ENCODE measurements at places on chromosomes 11 and 22.

DNA sequence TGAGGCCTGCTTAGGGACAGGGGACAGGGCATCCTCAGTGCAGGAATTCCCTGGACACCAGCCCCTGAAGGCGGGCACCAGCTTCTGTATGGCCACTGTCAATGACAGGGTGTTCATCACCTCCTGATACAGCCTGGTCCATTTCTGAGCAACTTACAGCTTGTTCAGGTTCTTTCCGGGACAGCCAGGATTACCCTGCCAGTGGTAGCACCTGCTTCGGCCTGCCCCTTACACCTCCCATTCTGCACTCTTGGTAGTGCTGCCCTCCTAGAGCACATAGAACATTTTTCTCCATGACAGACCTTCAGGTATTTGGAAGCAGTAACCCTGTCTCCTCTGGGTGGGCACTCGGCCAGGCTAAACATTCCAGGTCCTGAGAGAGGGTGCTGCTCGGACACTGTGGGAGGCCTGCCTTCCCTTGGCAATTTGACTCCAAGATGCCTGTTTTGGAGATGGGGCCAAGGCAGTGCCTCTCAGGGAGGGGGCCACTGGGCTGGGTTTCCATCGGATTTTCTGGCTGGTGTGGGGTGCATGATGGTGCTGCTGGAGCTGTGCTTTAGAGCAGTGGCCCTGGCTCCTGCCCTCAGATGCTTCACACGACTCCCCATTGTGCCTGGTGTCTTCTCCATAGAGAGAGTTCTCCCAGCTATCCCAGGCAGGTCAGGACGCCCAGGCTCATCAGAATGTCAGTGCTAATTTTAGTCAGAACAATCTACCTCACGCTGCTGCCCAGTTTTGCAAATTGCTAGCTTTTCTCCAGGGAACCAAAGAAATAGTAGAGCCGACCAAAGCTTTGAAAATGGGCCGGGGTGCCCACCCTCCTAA is 1.2 kb downstream of the GAL3ST3 start:
- peak overlapping the region; percentile 45 for H3K27ac ChIP-seq
- peak overlapping the region; percentile 31 for H3K4me3 ChIP-seq
- peak; percentile 47 for DNase-seq

DNA sequence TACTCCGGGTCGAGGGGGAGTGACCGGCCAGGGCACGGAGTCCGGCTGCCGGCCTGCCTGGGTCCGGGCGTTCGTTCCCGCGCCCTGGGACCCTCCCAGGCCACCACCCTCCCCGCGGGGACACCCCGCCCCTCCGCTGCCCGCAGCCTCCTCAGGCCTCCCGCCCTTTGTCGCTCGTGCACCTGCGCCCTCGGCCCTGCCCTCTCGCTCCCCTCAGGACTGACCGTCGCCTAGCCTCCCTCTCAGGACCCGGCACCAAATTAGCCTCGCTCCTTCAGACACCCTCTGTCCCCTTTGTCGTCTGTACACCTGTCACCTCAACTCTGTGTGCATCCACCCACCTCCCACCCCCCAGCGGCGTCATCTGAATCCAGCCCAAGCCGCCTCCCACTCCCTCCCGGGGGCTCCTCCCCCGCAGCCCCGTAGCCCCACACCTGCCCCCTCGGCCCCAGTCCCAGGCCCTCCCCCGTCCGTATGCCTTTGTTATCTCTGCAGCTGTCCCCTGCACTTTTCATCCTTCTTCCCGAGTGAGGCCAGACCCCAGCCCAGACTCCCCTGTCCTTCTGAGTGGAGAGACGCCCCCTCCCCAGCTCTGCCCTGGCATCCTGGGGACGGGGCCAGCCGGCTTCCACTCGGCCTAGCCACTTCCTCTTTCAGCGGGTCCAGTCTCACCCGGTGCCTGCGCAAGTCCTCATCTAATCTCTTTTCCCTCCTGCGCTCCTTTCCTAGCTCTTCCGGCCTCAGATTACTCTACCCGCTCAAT is 643 bp downstream of the TIGD3 start:
- H3K36me3 ChIP-seq, result peaks cover 6% of the 10 kb centered on the region
- H3K4me1 ChIP-seq, result peaks cover 17% of the 10 kb centered on the region
- no peaks in the 10 kb centered on the region for H3K27me3 ChIP-seq
- DNase-seq, result no peak
- peak overlapping the region; percentile 67 for H3K4me3 ChIP-seq

DNA sequence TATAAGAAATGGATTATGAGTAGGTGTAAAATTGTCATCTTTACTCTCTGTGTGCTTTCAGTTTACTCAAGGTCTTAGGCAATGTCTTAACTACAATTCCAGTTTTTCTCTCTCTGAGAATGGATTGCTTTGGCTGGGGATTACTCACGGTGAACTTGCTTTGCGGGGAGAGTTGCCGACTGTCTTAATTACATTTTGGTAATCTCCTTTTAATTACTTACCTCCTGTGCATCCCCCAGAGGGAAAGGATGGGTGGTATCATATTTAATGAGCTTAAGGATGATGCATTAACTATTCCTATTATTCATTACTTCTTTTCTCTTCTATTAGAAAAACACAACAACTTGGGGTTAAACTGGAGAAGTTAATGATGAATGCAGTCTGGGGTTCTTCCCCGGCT is 159.4 kb downstream of the MPPED1 start:
- no peak overlapping the region for H3K27ac ChIP-seq
- H3K27me3 ChIP-seq, result peaks cover 42% of the 10 kb centered on the region
- no peak for DNase-seq
- H3K36me3 ChIP-seq, result no peaks in the 10 kb centered on the region

GRCh38 chr11:84965484-84965883 is 661.7 kb downstream of the DLG2 start:
- H3K27me3 ChIP-seq, result peaks cover 16% of the 10 kb centered on the region
- no peak overlapping the region for H3K4me3 ChIP-seq
- no peaks in the 10 kb centered on the region for H3K4me1 ChIP-seq
- no peaks in the 10 kb centered on the region for H3K36me3 ChIP-seq

DNA sequence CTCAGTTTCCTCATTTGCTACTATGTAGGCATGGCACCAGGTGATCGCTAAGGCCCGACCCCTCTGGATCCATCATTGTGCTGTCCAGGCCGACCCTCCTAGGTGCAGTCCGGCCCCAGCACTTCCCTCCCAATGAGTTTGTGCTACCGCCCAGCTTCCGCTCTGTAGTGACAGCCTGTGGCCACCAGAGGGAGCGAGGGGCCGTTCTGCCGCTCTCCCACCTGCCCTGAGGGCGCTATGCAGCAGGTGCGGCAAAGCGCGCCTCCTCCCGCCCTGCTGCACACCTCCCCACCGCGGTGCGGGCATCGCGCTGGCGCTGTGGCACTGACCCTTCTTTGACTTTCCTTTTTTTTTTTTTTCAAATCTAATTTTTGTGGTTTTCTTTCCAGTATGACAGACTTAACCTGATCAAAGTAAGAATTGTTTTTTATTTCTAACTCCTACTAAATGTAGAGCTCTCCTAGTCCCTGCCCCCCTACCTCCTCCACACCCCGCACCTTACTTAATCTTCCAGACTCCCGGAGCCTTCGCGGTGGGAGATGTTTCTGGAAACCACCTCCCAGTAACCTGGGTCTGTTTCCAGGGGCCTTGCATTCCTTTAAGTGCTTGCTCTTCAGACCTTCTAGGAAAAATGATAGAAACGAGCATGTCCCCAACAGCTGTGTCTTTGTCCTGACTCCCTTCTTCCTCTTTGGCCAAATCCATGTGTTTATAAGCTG is 73.7 kb downstream of the SCN3B start:
- H3K27me3 ChIP-seq, result peaks cover 26% of the 10 kb centered on the region
- H3K36me3 ChIP-seq, result no peaks in the 10 kb centered on the region
- no peak overlapping the region for H3K27ac ChIP-seq

GRCh38 chr22:19761725-19762567 is 1.4 kb downstream of the TBX1 start:
- no peak overlapping the region for H3K27ac ChIP-seq
- no peak for DNase-seq
- H3K36me3 ChIP-seq, result no peaks in the 10 kb centered on the region

DNA sequence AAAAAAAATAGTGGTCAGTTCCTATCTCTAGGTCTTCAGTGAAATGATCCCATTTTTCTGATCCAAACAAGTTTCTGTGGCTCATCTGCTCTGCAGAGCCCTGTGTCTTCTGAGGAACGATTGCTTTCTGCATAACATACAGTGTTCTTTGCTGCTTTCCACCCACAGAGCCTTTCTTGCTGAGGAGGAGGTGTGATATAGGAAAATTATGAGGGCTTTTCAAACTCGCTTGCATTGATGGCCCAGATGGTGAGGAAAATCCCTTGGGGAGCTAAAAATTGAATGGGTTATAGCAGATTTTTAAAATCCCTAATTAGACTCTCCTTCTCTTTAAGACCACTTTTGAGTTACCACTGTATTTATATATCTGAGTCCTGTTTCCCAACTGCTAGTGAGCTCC is 31.3 kb downstream of the JAM3 start:
- H3K27me3 ChIP-seq, result no peaks in the 10 kb centered on the region
- no peak overlapping the region for H3K4me3 ChIP-seq
- no peak for DNase-seq

GRCh38 chr22:39623603-39624500 is 53.3 kb downstream of the CACNA1I start:
- no peak overlapping the region for H3K4me3 ChIP-seq
- no peak for DNase-seq
- H3K27me3 ChIP-seq, result peaks cover 13% of the 10 kb centered on the region
- no peaks in the 10 kb centered on the region for H3K36me3 ChIP-seq
- no peak overlapping the region for H3K27ac ChIP-seq

GRCh38 chr22:32745251-32745995 is 56.1 kb upstream of the TIMP3 start:
- peak overlapping the region; percentile 15 for H3K27ac ChIP-seq
- peak overlapping the region; percentile 26 for H3K4me3 ChIP-seq
- no peaks in the 10 kb centered on the region for H3K36me3 ChIP-seq

- H3K4me3 ChIP-seq, result no peak overlapping the region
- H3K27ac ChIP-seq, result no peak overlapping the region
- H3K4me1 ChIP-seq, result peaks cover 10% of the 10 kb centered on the region
- peaks cover 6% of the 10 kb centered on the region for H3K36me3 ChIP-seq
- no peaks in the 10 kb centered on the region for H3K27me3 ChIP-seq
- no peak for DNase-seq
Observed at GRCh38 chr11:85787168-85787567, 23.8 kb downstream of the SYTL2 start.

DNA sequence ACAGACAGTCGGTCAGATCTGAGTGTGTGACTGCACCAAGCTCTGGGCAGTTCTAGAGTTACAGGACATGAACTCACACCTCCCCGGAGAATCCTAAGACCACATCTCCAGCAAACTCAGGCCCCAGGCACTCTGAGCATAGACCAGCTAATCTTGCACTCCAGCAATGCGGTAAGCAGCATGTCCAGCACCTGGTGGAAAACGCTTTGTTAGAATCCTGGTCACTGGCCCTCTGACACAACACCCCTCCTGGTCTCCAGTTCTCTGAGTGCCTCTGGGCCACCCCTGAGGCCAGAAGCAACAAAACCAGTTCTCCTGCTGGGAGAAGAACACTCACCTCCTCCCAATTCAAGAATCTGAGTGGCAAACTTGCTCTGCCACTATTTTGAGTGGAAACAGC is 82.7 kb upstream of the TMEM45B start:
- H3K27ac ChIP-seq, result no peak overlapping the region
- no peak overlapping the region for H3K4me3 ChIP-seq
- peaks cover 6% of the 10 kb centered on the region for H3K4me1 ChIP-seq
- H3K36me3 ChIP-seq, result no peaks in the 10 kb centered on the region
- H3K27me3 ChIP-seq, result peaks cover 48% of the 10 kb centered on the region

DNA sequence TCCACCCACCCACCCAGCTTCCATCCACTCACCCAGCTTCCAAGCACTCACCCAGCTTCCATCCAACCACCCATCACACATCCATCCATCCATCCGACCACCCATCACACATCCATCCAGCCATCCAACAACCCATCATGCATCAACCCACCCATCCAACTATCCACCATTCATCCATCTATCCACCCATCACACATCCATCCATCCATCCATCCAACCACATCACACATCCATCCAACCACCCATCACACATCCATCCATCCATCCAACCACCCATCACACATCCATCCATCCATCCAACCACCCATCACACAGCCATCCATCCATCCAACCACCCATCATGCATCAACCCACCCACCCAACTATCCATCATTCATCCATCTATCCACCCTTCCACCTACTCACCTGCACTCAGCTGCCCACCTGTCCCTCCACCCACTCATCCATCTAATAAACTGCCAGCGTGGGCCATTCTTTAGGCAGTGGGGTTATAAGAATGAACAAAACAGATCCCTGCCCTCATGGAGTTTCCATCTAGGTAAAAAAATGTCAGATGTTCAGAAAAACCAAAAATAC is 88.2 kb downstream of the CELSR1 start:
- no peak overlapping the region for H3K27ac ChIP-seq
- no peaks in the 10 kb centered on the region for H3K27me3 ChIP-seq
- no peak for DNase-seq
- H3K36me3 ChIP-seq, result no peaks in the 10 kb centered on the region
- no peak overlapping the region for H3K4me3 ChIP-seq
- H3K4me1 ChIP-seq, result peaks cover 57% of the 10 kb centered on the region

DNA sequence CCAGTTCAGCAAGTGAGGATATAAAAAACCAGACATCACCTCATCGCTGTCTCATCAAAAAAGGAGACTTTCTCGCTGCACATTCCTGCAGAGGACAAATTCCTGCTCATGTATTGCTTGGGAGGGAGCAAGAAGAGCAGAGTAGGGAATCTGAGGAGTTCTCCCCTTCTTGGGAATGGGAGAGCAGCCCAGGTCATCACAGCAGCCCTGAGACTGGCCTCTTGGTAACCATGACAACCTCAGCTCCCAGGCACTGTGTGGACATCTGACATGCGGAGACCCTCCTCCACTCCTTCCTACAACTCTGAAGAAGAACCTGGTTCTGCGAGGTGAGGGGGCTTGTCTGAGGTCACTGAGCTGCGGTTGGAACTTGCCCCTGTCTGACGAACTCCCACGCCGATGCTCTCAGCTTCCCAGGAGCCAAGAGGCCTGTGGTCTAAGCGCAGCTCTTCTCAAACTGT is 17.9 kb downstream of the RFPL1 start:
- H3K27ac ChIP-seq, result peak overlapping the region; percentile 96
- DNase-seq, result peak; percentile 36
- H3K27me3 ChIP-seq, result no peaks in the 10 kb centered on the region
- H3K36me3 ChIP-seq, result no peaks in the 10 kb centered on the region
- H3K4me1 ChIP-seq, result peaks cover 34% of the 10 kb centered on the region

- no peak overlapping the region for H3K4me3 ChIP-seq
- H3K27me3 ChIP-seq, result no peaks in the 10 kb centered on the region
- no peak overlapping the region for H3K27ac ChIP-seq
- no peaks in the 10 kb centered on the region for H3K36me3 ChIP-seq
Observed at GRCh38 chr11:100630898-100631297, 56.2 kb upstream of the ARHGAP42 start.

GRCh38 chr11:103007521-103007920 is 52.0 kb upstream of the MMP13 start:
- H3K27me3 ChIP-seq, result no peaks in the 10 kb centered on the region
- peaks cover 4% of the 10 kb centered on the region for H3K4me1 ChIP-seq
- no peak overlapping the region for H3K4me3 ChIP-seq
- H3K36me3 ChIP-seq, result peaks cover 2% of the 10 kb centered on the region
- DNase-seq, result no peak
